ENCODE measurements at places on chromosomes 3 and 15. TPM values are rescaled to one million over a fixed set of nuclear protein-coding genes. Genes with fewer than 3 reads are reported as not detected.

The ILDR1 gene
- not detected for total RNA-seq

DNA sequence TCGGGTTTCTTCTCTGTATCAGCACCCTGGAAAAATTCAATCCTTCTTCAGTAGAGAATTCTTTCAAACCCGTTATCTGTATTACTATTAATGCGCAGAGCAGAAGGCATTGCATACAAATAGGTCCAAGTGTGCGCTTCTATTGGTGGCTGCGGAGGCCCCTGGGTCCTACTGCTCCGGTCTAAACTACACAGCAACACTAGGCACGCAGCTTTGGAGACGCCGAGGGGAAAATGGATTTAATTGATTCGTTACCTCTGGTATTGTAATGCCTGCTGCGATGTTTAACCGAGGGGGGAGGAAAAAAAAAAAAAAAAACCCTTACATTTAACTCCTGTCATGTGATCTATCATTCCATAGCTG is at the start of gene ROBO1:
Gene ROBO1 (minus strand): TSS at position 94 of the 363 bp plus-strand sequence.
- no peak for DNase-seq

- no peak for DNase-seq
These were observed 37.5 kb downstream of the TGFBR2 start for GRCh38 chr3:30643763-30644462.

- DNase-seq: no peak
These were observed 40.8 kb downstream of the PLCH1 start for GRCh38 chr3:155704061-155704460.

The CCDC13 gene
- total RNA-seq: 0.33 TPM

DNA sequence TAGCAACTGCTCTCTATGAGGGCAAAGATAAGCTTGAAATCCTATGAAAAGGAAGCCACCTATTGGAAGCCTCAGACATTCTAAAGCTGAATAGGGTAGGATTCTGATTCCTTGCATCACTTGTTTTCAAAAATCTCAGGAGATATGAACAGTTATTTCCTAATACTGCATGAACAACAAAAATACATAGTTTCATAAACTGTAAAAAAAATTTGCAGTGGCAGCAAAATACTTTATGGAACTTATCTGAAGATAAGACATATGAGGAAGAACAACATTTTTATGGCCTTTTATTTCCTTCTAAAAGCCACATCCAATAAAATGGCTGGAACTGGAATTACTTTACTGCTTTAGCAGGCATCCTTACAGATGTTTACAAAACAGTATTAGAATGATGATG is 29.9 kb downstream of the AP3S2 start:
- DNase-seq: no peak

The NFKBIZ gene
- 22.4 TPM for total RNA-seq

The HDC gene
- not detected for total RNA-seq

The CPB1 gene
- not detected for total RNA-seq

DNA sequence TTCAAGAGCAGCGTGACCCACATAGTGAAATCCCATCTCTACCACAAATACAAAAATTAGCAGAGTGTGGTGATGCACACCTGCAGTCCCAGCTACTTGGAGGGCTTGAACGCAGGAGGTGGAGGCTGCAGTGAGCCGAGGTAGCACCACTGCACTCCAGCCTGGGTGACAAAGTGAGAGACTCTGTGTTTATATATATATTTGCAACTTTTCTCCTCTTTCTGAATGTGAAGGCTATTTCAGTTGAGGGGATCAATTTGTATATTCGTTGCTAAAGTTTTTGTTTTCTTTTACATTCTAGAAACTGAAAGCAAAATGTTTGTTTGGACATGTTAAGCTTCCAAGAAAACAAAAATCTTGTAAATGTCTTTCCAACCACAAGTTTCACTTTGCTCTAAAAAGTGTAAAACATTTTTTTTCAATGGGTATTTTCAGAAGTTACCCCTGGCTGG is 29.8 kb upstream of the FAM98B start:
- no peak for DNase-seq

GRCh38 chr3:39103791-39104552 is 3.5 kb downstream of the GORASP1 start:
- DNase-seq: no peak

DNA sequence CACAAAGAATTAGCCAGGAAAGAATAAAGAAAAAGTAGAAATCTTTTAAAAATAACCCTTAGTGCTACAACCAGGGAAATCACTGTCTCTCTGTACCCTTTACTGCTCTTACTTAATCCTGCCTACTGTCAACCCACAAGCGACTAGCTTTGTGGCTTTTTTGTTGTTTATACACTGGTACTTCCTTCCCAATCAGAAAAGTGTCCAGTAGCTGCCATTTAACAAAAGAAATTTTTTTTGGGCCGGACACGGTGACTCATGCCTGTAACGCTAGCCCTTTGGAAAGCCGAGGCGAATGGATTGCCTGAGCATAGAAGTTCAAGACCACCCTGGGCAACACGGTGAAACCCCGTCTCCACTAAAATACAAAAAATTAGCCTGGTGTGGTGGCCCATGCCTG is 13.8 kb upstream of the FAM219B start:
- DNase-seq: no peak

- DNase-seq: no peak
These were observed 10.9 kb upstream of the FAM107A start for GRCh38 chr3:58588030-58588614.

- DNase-seq: no peak
These were observed 27.2 kb upstream of the TNIK start for GRCh38 chr3:171487382-171487781.

DNA sequence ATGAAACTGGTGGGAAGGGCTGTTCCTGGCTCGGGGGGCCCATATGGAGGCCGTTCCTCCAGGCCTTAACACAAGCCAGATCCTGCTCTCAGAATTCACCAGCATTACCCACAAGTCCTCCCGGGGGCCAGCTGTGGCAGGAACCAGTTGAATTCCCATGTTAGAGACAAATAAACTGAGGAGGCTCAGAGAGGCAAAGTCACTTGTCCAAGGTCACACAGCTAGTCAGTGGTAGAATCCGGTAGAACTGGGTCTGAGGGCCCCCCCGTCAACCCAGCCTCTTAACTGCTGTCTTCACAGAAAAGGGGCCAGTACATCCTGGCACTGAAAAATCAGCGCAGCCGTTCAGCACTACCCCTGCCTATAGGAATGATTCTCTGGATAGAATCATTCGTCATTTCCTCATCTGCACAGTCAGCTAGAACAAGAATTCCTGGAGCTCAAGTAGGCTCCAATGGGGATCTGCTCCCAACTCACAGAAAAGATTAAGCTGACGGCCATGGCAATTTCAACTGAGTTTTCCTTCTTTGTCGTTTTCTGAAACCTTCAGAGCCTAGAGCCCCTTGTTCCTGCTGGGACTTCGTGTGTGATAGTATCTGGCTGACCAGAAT is 12.2 kb upstream of the TSEN2 start:
- DNase-seq: no peak

DNA sequence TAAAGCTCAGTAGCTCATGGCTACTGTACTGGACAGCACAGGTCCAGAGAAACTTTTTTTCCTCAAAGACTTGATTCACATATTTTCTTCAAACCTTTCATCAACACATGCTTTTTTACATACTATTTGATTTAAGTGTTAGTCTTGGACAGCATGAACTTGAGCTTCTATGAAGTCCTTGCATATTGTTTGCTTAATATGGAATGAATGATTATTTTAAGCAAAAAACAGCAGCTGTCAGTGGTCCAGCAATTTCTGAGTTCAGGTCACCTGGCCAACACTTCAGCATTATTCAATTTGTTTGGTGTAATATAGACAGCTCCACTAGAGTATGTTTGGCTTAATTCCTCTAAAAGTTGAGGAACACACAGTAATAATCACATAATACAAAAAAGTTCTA is 141.4 kb downstream of the PEX5L start:
- no peak for DNase-seq

Measured in pulmonary artery endothelial cell (primary cell).